ENCODE measurements at places on chromosomes 2 and 18. TPM values are rescaled to one million over a fixed set of nuclear protein-coding genes. Genes with fewer than 3 reads are reported as not detected.

GRCh38 chr2:234411793-234412192 lies 85.1 kb downstream of the ARL4C start:
- H3K4me1 ChIP-seq: peaks cover 43% of the 10 kb centered on the region
- no peak overlapping the region for H3K4me3 ChIP-seq
- no peak overlapping the region for H3K27ac ChIP-seq
- peaks cover 3% of the 10 kb centered on the region for H3K36me3 ChIP-seq

Gene ASB1
- total RNA-seq: 35.2 TPM

- peaks cover 4% of the 10 kb centered on the region for H3K27me3 ChIP-seq
- H3K36me3 ChIP-seq: peaks cover 9% of the 10 kb centered on the region
- peaks cover 41% of the 10 kb centered on the region for H3K4me1 ChIP-seq
- H3K4me3 ChIP-seq: peak overlapping the region; percentile 23
Measured at GRCh38 chr2:7825591-7826312, 856.1 kb upstream of the ID2 start.

DNA sequence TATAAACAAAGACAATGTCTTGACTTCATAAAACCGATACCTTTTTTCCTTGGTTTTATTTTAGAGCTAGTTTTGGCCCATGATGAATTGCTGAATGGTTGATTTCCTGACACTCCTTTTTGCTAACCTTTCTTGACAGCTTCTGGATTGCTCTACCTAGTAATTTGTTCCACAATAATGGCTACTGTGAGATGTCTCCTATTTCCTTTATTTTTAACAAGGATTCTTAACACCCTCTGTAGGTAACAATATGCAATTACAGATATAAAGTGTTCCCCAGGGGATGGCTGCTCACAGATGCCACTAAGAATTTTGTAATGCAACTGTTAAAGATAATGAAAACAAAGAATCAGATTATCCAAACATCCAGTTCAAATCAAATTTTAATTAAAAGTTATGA lies 100.8 kb upstream of the ATP5MC3 start:
- no peak overlapping the region for H3K4me3 ChIP-seq
- DNase-seq: no peak
- H3K27me3 ChIP-seq: peaks cover 11% of the 10 kb centered on the region
- H3K27ac ChIP-seq: no peak overlapping the region

All from activated T-helper 1 cell treated with anti-CD3 and anti-CD28 coated beads, Interleukin-12 subunit alpha, Interleukin-12 subunit beta, Interleukin-2, Interleukin-4 antibody, amounts not matched to agents 30 ng/mL and 10 ng/mL and 1 ng/mL, durations not matched to agents 14 hours and 24 hours and 36 hours (primary cell).